ENCODE measurements at places on chromosomes 7 and 10. TPM values are rescaled to one million over a fixed set of nuclear protein-coding genes. Genes with fewer than 3 reads are reported as not detected.

Gene VPS41
- total RNA-seq, result 50.4 TPM

Gene GTPBP10
- 20.3 TPM for total RNA-seq

Gene PNLIP
- total RNA-seq, result not detected

Gene GATA3
- 0.31 TPM for total RNA-seq

Gene NUTM2A
- total RNA-seq, result 0.83 TPM

Gene COL1A2
- total RNA-seq, result 42.8 TPM

Gene SUFU
- total RNA-seq, result 9.5 TPM

Gene LRMDA
- 2.1 TPM for total RNA-seq

Gene RBP4
- total RNA-seq, result not detected

Gene CTAGE4
- 6.2 TPM for total RNA-seq

Gene CPA2
- total RNA-seq, result 0.29 TPM

Gene LZTS2
- 71.3 TPM for total RNA-seq

Gene ZNF804B
- total RNA-seq, result not detected

Gene RBM20
- 0.17 TPM for total RNA-seq

Gene CLEC5A
- not detected for total RNA-seq

Gene TCERG1L
- total RNA-seq, result 3.3 TPM

Gene LIPF
- not detected for total RNA-seq

Gene ACTR3C
- total RNA-seq, result 2.2 TPM

Gene EFCAB10
- 1.3 TPM for total RNA-seq

Gene TDRD1
- not detected for total RNA-seq

Gene PLPP4
- total RNA-seq, result not detected

Gene HEPACAM2
- not detected for total RNA-seq

Gene PTN
- 16.8 TPM for total RNA-seq

Gene WNT8B
- not detected for total RNA-seq
